ENCODE measurements at places on chromosomes 5 and 9. TPM values are rescaled to one million over a fixed set of nuclear protein-coding genes. Genes with fewer than 3 reads are reported as not detected.
A peak's percentile ranks its signal among the peaks of the same experiment; 100 is the strongest.

DNA sequence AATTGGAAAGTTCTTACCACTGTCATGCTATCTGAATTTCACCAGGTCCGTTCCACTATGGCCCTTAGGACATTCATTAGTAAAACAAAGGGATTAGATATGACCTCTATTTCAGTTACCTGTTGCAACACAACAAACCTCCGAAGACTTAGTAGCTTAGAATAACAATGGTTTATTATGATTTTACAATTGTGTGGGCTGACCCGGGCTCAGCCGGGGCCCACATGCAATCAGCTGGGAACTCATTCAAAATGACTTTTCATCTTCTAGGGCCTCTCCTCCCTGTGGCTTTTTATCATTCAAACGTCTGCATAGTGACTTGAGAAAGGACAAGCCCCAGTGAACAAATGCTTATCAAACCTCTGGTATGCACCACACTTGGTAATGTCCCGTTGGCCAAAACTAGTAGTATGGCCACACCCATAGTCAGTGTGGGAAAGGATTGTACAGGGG is 2.3 kb upstream of the FBXW11 start:
- H3K27me3 ChIP-seq, result no peaks in the 10 kb centered on the region
- no peak overlapping the region for H3K27ac ChIP-seq
- H3K36me3 ChIP-seq, result no peaks in the 10 kb centered on the region
- no peak for DNase-seq
- H3K4me3 ChIP-seq, result no peak overlapping the region

The PCDHB2 gene
- total RNA-seq, result not detected

- no peaks in the 10 kb centered on the region for H3K27me3 ChIP-seq
- no peak overlapping the region for H3K27ac ChIP-seq
- H3K36me3 ChIP-seq, result no peaks in the 10 kb centered on the region
- H3K4me3 ChIP-seq, result no peak overlapping the region
Observed at GRCh38 chr5:11494340-11494739, 409.9 kb downstream of the CTNND2 start.

GRCh38 chr9:81070689-81071088 is 618.7 kb downstream of the TLE1 start:
- no peaks in the 10 kb centered on the region for H3K36me3 ChIP-seq
- H3K4me3 ChIP-seq, result no peak overlapping the region
- H3K4me1 ChIP-seq, result no peaks in the 10 kb centered on the region
- no peak for DNase-seq
- no peaks in the 10 kb centered on the region for H3K27me3 ChIP-seq

- H3K27ac ChIP-seq, result no peak overlapping the region
- no peak overlapping the region for H3K4me3 ChIP-seq
- H3K36me3 ChIP-seq, result no peaks in the 10 kb centered on the region
- no peak for DNase-seq
Observed at GRCh38 chr9:84756171-84756570, 86.6 kb downstream of the NTRK2 start.

DNA sequence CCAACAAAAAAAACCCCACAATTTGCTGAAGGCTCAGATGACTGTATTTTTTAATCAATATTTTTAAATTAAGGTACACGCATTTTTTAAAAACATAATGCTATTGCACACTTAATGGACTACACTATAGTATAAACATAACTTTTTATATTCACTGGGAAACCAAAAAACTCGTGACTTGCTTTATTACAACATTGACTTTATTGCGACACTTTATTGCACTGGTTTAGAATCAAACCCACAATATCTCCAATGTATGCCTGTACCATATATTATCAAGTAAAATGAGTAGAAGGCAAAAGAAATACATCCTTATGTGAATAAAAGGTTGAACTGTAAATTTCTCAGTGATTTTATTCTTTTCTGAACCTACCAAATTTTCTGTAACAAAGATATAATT is 53.7 kb downstream of the RICTOR start:
- DNase-seq, result no peak
- peaks cover 33% of the 10 kb centered on the region for H3K36me3 ChIP-seq
- peaks cover 12% of the 10 kb centered on the region for H3K4me1 ChIP-seq

The GFM2 gene
- total RNA-seq, result 19.1 TPM

DNA sequence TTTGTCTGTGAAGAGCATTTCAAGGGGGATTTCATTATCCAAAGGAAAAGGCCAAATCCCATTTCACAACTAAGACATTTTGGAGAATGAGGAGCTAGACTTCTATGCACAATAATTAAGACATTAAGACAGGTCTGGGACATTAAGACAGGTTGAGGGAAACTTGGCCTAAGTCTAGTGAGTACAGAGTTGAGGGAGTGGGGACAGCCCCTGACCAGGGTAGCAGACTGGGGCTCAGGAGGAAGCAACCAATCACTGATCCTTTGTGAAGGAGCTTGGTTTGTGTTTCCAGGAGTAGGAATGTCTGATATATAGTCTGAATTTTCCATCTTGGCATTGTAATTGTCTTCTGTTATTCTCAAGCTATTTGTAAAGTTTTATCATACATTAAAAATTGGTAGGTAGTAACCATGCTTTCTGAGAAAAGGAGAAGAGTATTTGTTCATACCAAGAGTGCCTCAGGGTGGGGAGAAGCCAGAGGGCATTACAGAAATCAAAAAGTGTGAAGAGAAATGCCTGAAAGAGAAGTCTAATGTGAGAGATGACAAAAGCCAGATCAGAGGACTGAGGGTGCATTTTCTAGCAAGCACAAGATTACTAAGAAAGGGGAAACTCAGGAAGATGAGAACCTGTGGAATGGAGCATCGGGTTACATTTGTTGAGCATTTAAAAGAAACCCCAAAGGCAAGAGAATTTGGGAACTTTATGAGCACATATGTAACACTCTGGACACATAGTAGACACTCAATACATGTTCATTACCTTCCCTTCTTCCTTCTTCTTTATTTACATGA is 189.3 kb upstream of the PIK3R1 start:
- DNase-seq, result no peak
- H3K4me1 ChIP-seq, result no peaks in the 10 kb centered on the region
- H3K27me3 ChIP-seq, result no peaks in the 10 kb centered on the region
- no peak overlapping the region for H3K27ac ChIP-seq

DNA sequence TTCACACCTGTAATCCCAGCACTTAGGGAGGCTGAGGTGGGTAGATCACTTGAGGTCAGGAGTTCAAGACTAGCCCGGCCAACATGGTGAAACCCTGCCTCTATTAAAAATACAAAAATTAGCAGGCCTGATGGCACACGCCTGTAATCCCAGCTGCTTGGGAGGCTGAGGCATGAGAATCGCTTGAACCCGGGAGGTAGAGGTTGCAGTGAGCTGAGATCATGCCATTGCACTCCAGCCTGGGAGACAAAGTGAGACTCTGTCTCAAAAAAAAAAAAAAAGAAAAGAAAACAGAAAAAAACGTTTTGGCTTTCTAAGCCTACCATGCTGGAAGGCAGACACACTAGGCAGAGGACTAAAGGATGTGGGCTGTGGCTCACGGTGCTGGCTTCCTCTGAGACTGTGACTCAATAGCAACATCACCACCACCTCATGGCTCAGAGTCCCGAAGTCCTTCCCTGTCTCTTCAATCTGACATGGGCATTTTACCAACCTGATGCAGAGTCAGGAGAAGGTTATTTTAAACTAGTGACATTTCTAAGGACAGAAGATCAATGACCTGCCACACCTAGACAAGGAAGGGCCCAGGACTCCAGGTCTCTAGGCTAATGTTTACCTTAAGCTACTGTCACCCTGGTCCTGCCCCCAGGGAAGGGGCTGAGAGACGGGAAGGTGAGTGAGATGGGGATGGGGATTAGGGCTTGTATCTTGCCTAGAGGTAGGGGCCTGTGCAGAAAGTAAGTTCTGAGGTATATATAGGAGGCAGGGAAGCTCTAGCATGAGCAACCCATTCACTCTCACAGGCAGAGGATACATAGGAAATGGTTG is 3.7 kb downstream of the ECSCR start:
- no peaks in the 10 kb centered on the region for H3K36me3 ChIP-seq
- H3K27me3 ChIP-seq, result no peaks in the 10 kb centered on the region
- DNase-seq, result peak; percentile 94
- H3K4me1 ChIP-seq, result peaks cover 48% of the 10 kb centered on the region
- H3K4me3 ChIP-seq, result no peak overlapping the region
- peak overlapping the region; percentile 61 for H3K27ac ChIP-seq

The GFI1B gene
- total RNA-seq, result 0.41 TPM

- no peaks in the 10 kb centered on the region for H3K4me1 ChIP-seq
- no peaks in the 10 kb centered on the region for H3K27me3 ChIP-seq
- DNase-seq, result no peak
- H3K4me3 ChIP-seq, result no peak overlapping the region
Observed at GRCh38 chr5:173830421-173830820, 57.7 kb upstream of the CPEB4 start.

DNA sequence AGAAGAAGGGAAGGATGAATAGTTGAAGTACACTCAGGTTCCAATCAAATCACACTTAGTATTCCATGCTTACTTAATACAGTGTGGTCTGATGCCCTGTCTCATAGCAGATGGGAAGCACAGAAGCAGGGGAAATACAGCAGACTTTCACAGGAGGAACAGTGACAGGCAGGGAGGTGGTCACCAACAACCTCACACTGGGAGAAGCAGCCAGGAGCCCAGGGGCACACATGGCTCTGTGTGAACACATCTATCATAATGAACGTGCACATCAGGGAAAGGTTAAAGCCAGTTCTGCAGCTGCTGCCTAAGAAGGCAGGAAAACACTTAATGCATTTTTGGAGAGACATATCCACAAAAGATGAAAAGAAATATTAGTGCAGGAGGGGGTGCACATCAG is 312.3 kb downstream of the MED10 start:
- no peak overlapping the region for H3K27ac ChIP-seq
- no peaks in the 10 kb centered on the region for H3K4me1 ChIP-seq
- H3K4me3 ChIP-seq, result no peak overlapping the region
- no peak for DNase-seq
- no peaks in the 10 kb centered on the region for H3K36me3 ChIP-seq

Measured in natural killer cell (primary cell).